ENCODE measurements at places on chromosomes 12 and 14.

DNA sequence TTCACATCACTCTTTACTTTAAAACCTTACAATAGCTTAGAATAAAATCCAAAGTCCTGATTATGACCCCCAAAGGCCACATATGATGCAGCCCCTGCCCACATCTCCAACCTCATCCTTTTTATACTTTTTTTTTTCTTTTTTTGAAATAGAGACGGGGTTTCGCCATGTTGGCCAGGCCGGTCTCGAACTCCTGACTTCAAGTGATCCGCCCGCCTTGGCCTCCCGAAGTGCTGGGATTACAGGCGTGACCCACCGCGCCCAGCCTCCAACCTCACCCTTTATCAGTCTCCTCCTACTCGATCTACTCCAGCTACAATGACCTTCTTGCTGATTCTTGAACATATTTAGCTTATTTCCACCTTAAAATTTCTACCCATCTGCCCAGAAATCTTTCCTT is 1.2 kb upstream of the MAPKAPK5 start:
- DNase-seq: no peak

GRCh38 chr14:35385042-35385839 is 19.3 kb downstream of the NFKBIA start:
- DNase-seq: peak; percentile 79

GRCh38 chr12:19142499-19142898 is 13.0 kb downstream of the PLEKHA5 start:
- no peak for DNase-seq

DNA sequence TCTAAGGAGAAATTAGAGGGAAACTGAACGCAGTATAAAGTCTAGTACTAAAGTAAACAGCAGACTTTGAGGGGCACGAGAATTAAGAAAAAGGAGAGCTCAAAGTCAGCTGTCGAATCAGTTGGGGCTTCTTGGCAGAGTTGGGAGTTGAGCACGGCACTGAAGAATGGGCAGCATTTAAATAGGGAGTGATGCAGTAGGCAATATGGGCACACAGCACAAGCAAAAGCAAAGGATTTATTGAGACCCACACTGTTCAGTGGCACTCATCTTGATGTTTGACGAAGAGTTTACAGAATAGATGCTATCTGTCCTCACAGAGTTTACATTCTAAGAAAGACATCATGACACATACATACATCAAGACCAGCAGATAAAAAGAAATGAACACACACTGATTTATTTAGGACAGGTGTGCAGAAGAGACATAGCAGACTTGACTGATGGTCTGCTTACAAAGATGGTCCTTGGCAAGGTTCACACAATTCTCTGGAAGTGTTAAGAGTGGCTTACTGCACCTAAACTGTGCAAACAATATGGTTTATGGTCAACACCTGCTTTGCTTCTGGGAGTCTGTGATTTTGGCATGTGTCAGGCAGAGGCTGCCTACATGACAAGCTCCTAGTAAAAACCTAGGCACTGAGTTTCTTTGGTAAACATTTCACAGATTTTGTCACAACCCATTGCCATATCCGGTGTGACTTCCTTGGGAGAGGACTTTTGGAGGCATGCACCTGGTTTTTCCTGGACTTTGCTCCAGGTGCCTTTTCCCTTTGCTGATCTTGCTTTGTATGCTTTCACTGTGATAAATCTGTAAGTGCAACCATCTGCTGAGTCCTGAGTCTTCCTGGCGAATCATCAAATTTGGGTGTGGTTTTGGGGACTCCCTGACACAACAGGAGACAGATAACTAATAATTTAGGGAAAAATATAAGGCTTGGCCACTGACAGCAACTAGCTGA is 26.3 kb downstream of the ALKBH1 start:
- DNase-seq: no peak

GRCh38 chr12:78088391-78088832 is 257.7 kb downstream of the NAV3 start:
- no peak for DNase-seq

- no peak for DNase-seq
Measured at GRCh38 chr12:53476769-53477209, 22.5 kb downstream of the MAP3K12 start.

DNA sequence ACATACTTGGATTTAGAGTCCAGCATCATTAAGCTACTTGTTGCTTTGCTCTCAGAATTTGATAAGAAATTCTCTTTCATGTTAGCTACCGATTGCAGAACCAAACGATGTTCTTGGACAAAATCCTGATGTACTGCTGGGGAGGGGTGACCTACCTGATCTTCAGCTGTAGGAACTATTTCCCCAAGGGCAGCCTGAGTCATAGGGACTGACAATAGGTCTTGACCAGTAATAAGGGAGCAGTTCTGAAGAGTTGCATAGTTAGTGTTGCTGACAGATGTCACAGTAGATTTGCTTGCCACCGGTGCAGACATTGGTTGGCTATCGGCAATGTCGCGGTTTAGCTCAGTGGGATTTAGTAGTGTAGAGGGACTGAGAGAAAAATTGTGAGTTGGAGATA is 10.6 kb downstream of the SIX4 start:
- DNase-seq: no peak
